ENCODE measurements at places on chromosomes 2 and 18. TPM values are rescaled to one million over a fixed set of nuclear protein-coding genes. Genes with fewer than 3 reads are reported as not detected.

Gene TCF7L1
- total RNA-seq = 2.3 TPM

Gene SRD5A2
- total RNA-seq = not detected

Gene EN1
- not detected for total RNA-seq

Gene TRIM43
- total RNA-seq = not detected

Gene HOXD12
- not detected for total RNA-seq

Gene CFC1
- not detected for total RNA-seq

Gene ABHD1
- not detected for total RNA-seq

Gene CPO
- total RNA-seq = not detected

Gene CCDC74B
- total RNA-seq = 1.9 TPM

Gene MYCN
- not detected for total RNA-seq

Gene CDKL4
- not detected for total RNA-seq

Gene ST6GAL2
- total RNA-seq = not detected

Gene IL1RL2
- total RNA-seq = 1.2 TPM

Gene NIF3L1
- total RNA-seq = 27.3 TPM

Gene IFIH1
- total RNA-seq = 4.7 TPM

Gene COL3A1
- total RNA-seq = not detected

Gene ONECUT2
- total RNA-seq = 0.40 TPM

Gene GAL3ST2
- 3.9 TPM for total RNA-seq

Gene KCNJ13
- total RNA-seq = not detected

Gene RFTN2
- not detected for total RNA-seq

Gene ATL2
- total RNA-seq = 66.4 TPM

Gene DNAH7
- total RNA-seq = 3.8 TPM

Gene GKN1
- total RNA-seq = not detected

Gene TSPYL6
- total RNA-seq = not detected

Gene TTC21B
- total RNA-seq = 9.8 TPM

Gene GBX2
- not detected for total RNA-seq

Gene QPCT
- 3.0 TPM for total RNA-seq

Gene ANKRD30BL
- not detected for total RNA-seq

Gene C1QL2
- total RNA-seq = not detected

Gene IL36RN
- total RNA-seq = 1.0 TPM

Gene SLC4A5
- 1.2 TPM for total RNA-seq

Gene PTH2R
- not detected for total RNA-seq

Gene CHPF
- 78.2 TPM for total RNA-seq

Gene DOK6
- total RNA-seq = not detected

Gene CYRIA
- 3.9 TPM for total RNA-seq

Gene EFR3B
- not detected for total RNA-seq

Gene LRRTM1
- total RNA-seq = not detected

Gene SERPINB11
- total RNA-seq = not detected

Gene SELENOI
- 33.0 TPM for total RNA-seq

Gene CREG2
- 9.0 TPM for total RNA-seq

Gene CCBE1
- 5.8 TPM for total RNA-seq

Gene NFATC1
- total RNA-seq = 2.9 TPM

Gene ZDBF2
- total RNA-seq = 19.6 TPM

Gene GYPC
- total RNA-seq = not detected

Gene L3MBTL4
- not detected for total RNA-seq

Gene TUBB8B
- not detected for total RNA-seq

All from PC-9 (cell line).